NCI-H1105 (cell line): ENCODE measurements at places on chromosomes 3 and 15.

- no peak for DNase-seq
Observed at GRCh38 chr15:74997141-74997540, 1.8 kb downstream of the SCAMP5 start.

DNA sequence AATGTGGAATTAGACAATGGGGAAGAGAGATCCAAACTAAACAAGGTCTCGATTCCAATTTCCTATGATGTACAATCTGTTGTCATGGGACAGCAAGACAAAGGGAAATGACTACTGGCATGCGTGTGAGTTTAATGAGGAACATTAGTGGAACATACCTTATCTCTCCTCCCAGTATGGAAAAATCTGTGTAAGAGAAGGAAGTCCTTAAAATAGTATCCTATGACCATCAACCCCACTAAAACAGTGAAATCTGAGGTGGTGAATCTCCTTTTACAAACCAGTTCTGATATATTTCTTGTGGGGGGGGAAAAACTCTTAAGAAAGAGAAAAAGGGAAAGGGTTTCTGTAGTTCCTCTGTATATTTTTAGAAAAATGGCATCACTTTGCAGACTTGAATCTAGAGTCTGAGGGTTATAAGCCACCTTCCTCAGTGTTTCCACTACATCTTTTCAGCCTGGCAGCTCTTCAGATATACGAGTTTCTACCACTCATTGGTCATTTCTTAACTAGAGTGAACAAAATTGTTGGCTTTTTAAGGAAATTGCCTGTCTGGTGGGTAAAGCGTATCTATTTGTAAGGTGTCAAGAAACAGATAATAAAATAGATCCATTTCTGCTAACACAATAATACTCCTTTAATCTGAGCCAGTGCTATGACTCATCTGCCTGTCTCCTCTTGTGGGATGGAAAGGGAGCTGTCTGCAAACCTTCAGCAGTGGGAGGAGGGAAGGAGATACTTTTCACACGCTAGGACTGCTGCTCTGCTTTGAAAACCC lies 3.0 kb upstream of the TNFAIP8L3 start:
- DNase-seq, result no peak

DNA sequence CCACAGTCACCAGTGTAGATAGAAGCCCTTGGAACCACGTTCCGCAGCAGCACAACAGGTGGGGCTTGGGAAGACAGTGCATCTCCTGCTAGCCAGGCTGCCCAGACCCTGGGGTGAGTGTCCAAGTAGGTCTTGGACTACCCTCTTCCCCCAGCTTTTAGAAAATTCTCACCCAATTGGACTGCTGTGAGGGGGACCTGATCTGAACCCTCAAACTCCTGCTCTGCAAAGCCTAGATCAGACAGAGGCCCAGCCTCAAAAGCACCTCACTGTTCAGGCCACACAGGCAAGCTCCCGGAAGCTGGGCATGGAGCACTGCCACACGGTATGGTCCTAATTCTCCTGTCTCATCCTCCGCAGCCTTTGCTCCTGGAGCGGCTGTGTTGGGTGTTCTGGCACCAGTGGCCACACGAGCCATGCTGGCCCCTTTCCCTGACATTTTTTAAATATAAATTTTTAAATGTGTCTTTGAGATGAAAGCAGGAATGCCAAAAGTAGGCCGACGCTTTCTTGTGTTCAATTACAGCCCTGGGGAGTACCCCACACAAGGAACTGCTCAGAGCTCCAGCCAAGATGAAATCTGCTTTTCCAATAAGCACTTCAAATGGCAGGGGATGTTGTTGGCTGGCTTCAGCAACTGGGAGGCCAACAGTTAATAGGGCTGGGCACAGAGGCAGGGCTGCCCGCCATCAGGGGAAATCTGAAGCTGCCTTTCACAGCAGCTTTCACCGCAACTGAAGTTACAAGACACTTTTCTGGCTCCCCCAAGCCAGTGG lies 40.9 kb downstream of the CPN2 start:
- no peak for DNase-seq

GRCh38 chr15:74193299-74193718 lies 9.3 kb downstream of the STRA6 start:
- no peak for DNase-seq

- no peak for DNase-seq
Observed at GRCh38 chr3:186225603-186226002, 116.7 kb upstream of the ETV5 start.

DNA sequence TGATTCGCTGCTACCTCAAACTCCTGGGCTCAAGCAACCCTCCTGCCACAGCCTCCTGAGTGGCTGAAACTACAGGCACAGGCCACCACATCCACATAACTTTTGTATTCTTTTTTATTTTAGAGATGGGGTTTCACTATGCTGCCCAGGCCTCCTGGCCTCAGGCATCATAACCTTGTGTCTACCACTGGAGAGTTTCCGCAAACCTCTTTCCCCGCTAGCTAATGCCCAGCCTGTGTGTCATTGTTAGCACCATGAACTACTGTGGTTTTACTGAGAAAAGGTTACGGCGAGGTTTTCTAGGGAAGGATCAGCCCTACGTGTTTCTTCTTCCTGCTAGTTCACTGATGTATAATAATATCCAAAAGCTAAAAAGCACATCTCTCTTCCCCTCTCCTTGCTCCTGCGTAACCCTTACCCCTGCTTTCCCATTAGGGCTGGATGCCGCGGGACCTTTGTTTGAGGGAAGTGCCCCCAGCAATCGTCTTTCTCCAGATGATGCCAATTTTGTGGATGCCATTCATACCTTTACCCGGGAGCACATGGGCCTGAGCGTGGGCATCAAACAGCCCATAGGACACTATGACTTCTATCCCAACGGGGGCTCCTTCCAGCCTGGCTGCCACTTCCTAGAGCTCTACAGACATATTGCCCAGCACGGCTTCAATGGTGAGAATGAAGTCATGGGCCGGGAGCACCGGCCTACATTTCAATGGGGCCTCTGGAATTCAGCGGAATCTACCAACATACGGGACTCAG lies 113.7 kb downstream of the LIPC start:
- no peak for DNase-seq

DNA sequence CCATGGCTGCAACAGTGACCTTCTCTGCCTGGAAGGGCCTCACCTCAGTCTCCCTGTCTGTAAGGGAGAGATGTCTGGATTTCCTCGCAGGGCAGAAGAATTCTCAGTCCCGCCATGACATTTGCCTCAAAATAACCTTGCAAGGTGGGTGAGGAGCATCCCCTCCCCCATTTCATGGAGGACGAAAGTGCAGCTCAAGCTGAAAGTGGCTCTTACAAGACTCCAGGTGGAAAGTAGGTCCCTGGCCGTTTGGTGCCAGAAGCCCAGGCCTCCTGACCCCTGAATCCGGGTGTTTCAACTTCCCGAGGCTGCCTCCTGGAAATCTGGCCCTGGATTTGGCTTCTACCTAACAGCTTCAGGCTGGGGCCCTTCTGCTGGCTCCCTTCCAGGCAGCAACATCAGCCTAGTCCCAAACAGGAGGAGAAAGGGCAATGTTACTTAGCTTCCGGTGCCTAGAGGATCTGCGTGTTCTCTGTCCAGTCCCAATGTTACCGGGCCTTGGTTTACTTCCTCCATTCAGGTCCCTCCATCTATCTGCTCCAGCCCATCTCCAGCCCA lies 769 bp upstream of the CSPG4 start:
- no peak for DNase-seq

DNA sequence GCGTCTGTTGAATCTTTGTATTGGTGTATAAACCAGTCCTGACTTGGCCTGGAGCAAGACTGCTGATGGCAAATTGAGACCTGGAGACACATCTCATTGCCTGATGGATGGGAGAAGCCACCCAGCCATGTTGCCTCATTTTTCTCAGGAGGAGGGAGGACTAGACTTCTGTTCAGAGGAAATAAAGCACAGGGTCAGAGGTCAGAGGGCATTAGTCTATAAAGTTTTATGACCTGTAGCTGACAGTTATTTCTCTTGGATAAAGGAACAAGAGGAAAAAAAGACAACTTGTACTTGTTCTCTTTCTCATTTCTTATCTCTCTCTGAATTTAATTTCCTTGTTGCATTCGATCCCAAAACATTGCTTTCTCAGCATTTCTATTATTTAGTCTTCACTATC lies 775.9 kb downstream of the SQOR start:
- DNase-seq, result no peak

GRCh38 chr15:51448622-51449399 lies 107.4 kb downstream of the GLDN start:
- no peak for DNase-seq

DNA sequence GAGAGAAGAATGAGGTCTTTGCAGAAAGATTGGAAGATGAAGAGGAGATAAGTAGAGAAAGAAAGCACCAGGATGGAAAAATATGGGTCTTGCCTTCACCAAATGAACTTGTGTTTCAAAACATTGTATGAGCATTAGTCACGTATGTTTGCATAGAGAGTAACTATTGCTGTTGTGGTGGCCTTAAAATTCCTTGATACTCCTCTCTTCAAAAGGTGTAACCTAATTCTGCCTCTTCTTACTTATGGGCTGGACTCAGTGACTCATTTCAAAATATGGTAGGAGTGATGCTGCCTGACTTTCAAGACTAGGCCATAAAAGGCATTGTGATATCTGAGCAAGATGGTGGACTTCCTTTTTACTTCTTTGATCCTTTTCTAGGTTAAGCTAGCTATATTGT lies 228.7 kb upstream of the ZNF385D start:
- no peak for DNase-seq
